ENCODE measurements at places on chromosomes 1 and 21. TPM values are rescaled to one million over a fixed set of nuclear protein-coding genes. Genes with fewer than 3 reads are reported as not detected.

Gene UBXN10
- total RNA-seq: not detected

Gene FCN3
- total RNA-seq: not detected

Gene FCGR3A
- total RNA-seq: not detected

Gene CLCA1
- total RNA-seq: not detected

Gene DNALI1
- total RNA-seq: 9.1 TPM

Gene NSL1
- total RNA-seq: 32.8 TPM

Gene ZNHIT6
- 17.2 TPM for total RNA-seq

Gene HSPB7
- 0.56 TPM for total RNA-seq

Gene CFHR5
- total RNA-seq: not detected

Gene DBT
- total RNA-seq: 7.5 TPM

Gene NBPF6
- total RNA-seq: not detected

Gene IL24
- total RNA-seq: under 0.01 TPM

Gene TAF12
- 31.7 TPM for total RNA-seq

Gene C1QB
- total RNA-seq: not detected

Gene IL23R
- not detected for total RNA-seq

Gene VCAM1
- 19.7 TPM for total RNA-seq

Gene EVA1C
- 0.83 TPM for total RNA-seq

Gene IFI44
- total RNA-seq: 2.7 TPM

Gene ACTL8
- total RNA-seq: 0.28 TPM

Gene SLC44A3
- 0.54 TPM for total RNA-seq

Gene ERVH48-1
- total RNA-seq: under 0.01 TPM

Gene BTBD19
- total RNA-seq: 0.56 TPM

Gene PRSS38
- total RNA-seq: not detected

Gene PTGER3
- under 0.01 TPM for total RNA-seq

Gene ANKRD65
- not detected for total RNA-seq

Gene TPTE
- not detected for total RNA-seq

Gene LRRC38
- total RNA-seq: not detected

Gene ELAVL4
- not detected for total RNA-seq

Gene CCDC27
- total RNA-seq: not detected

Gene PLA2G2C
- total RNA-seq: not detected

Gene S1PR1
- 12.5 TPM for total RNA-seq

Gene SGIP1
- 27.1 TPM for total RNA-seq

Gene GRIK3
- total RNA-seq: not detected

Gene AADACL3
- total RNA-seq: not detected

Gene DPT
- total RNA-seq: not detected

Gene MPZL1
- total RNA-seq: 81.7 TPM

Gene S100A7A
- not detected for total RNA-seq

Gene CPLANE2
- total RNA-seq: 3.2 TPM

Gene CD160
- total RNA-seq: not detected

Gene CLDN14
- not detected for total RNA-seq

Gene TRIM17
- total RNA-seq: not detected
